ENCODE measurements at places on chromosomes 1 and 21.
A peak's percentile ranks its signal among the peaks of the same experiment; 100 is the strongest.

GRCh38 chr1:32071758-32072621 lies 749 bp upstream of the TMEM39B start:
- no peak for DNase-seq

DNA sequence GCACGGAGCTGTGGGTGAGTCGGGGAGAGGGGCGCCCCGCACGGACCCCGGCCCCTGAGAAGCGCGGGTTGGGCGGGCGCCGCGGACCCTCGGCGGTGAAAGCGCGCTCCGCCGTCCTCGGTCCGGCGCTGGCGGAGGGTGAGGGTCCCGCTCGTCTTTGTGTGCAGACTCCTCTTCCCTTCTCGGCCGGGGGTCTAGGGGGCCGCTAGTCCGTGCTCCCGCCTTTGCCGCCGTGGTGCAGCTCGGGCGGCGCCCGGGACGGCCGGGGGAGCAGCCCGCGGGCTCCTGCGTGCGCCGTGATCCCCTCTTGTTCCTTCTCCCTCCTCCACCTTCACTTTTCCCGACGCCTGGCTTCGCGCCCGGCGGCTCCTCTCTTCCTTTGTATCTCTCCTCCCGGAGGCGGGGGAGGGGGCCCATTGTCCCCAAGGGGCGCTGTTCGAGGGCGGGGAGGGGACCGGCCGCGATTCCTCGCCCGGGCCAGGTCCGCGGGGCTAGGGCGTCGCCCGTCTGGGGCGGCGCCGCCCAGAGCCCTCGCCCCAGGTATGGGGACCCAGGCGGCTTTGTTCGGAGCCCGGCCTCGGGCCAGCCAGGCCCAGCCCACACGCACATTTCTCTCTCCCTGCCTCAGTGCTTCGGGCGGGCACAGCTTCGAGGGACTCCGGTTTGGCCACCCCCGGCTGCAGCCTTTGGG lies 519 bp downstream of the FNBP1L start:
- peak; percentile 19 for DNase-seq

GRCh38 chr1:192973202-192973601 lies 86.0 kb downstream of the UCHL5 start:
- DNase-seq = no peak

DNA sequence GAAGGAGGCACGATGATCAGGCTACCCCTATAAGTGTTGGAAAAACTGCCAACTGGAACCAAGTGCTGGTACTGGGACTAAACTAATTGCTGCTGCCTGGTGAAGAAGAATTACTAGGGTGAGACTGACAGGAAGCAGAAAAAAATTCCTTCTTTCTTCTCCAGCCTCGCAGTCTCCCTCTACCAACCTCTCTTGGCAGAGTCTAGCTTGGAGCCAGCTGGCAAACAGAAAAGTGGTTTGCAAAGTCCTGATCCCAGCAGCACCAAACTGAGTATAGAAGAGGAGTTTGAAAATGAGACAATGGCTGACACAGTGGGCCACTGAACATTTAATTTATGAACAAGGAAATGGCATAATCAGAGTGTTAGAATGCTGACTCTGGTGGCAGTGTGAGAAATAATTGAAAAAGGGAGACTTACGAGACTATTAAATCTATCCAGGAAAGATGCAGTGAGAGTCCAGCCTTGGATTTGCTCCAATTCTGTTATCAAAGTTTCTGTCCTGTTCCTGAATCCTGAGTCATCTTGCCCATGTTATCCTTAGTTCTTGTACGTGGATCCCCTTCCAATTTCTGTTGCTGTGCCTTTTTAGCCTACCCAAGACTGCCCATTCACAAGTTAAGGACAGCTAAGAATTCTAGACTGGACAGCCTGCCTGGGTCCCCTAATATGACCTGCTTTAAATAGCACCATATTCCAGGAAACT lies 23.7 kb upstream of the DISP1 start:
- DNase-seq = no peak

- no peak for DNase-seq
These were observed 276.9 kb downstream of the MATN1 start for GRCh38 chr1:30446508-30446907.

DNA sequence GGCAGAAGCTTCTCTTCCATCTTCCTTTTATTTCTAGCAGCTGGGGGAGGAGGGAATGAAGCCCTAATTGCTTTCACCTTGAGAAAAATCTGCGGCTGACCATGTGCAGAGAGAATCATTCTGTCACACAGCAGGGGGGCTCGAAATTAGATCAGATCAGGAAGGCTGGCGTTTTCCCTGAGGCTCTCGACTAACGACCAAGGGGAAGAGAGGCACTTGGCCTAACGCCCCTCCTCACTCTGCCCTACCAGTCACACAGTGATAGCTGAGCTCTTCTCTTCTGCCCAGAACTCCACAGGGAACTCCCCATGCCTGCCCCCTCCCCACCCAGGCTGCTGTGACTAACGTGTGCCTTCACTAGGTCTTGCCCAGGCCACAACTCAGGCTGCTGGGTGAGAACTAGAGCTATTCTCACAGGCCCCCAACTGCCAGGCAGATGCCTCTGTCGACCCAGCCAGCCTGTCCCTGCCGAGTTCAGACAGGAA lies 26.5 kb upstream of the KHDRBS1 start:
- no peak for DNase-seq

DNA sequence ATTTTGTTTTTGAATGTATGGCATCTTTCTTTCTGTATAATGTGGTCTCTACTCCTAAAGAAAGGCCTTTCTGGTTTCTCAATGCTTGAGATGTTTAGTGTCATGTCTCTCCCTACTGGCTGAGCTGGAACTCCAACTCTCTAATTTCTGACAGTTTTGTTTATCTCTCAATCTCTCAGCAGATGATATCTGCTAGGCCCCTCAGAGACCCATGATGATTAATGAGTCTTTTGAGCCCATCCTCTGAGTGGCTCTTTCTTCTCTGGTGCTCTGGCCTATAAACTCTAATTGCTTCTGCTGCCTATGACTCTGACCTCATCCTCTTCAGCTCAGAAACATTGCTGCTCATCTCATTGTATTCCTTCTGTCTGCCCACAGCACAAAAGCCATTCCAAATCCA lies 46.6 kb downstream of the CRB1 start:
- DNase-seq = no peak

GRCh38 chr1:4664095-4664494 lies 9.7 kb downstream of the AJAP1 start:
- no peak for DNase-seq

GRCh38 chr1:38025233-38025632 lies 12.7 kb downstream of the UTP11 start:
- no peak for DNase-seq

DNA sequence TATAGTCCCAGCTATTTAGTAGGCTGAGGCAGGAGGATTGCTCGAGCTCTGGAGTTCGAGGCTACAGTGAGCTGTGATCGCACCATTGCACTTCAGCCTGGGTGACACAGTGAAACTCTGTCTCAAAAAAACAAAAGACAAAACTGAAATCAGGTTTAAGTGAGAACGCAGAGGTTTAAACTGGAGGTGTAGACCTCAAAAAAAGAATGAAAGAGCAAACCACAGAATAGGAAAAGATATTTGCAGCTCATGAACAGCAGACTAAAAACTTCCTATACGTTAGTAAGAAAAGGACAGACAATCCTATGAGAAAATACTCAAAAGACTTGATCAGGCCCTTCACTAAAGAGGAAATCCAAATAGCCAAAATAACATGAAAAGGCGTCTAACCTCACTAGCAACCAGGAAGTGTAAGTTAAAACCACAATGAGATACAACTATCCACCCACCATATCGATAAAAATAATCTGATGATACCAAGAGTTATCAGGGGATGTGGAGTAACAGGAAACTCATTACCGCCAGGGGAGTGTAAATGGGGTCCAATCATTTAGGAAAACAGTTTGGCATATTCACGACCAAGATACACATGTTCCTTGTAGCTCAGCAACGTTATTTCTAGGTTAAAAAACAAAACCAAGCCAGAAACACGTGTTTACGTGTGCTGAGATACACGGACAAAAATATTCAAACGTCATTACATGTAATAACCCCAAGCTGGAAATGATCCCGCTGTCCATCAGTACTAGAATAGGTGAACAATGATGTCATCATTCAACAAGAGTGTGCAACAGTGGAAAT lies 9.8 kb downstream of the TNFRSF9 start:
- peak; percentile 29 for DNase-seq
